GM03348 (cell line): ENCODE measurements at places on chromosomes 7 and 10.

DNA sequence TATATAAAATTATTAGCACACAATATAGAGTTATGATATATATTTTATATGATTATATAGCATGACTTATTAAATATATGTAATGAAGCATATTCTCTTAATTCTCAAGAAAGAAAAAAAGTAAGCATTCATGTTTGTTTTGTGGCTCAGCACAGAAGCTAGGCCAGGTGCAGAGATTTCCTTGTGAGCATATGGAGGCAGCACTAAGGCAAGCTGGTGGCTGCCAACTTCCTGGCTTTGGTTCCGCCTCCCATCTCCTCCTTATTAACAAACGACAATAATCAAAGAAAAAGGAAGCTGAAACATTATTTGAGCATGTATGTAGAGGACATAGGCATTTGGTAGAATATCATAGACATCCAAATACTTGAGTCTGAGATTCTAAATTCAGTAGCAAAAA is 130.3 kb downstream of the ST7 start:
- no peak for DNase-seq

GRCh38 chr10:21417172-21417712 is 108.2 kb downstream of the SKIDA1 start:
- no peak for DNase-seq

DNA sequence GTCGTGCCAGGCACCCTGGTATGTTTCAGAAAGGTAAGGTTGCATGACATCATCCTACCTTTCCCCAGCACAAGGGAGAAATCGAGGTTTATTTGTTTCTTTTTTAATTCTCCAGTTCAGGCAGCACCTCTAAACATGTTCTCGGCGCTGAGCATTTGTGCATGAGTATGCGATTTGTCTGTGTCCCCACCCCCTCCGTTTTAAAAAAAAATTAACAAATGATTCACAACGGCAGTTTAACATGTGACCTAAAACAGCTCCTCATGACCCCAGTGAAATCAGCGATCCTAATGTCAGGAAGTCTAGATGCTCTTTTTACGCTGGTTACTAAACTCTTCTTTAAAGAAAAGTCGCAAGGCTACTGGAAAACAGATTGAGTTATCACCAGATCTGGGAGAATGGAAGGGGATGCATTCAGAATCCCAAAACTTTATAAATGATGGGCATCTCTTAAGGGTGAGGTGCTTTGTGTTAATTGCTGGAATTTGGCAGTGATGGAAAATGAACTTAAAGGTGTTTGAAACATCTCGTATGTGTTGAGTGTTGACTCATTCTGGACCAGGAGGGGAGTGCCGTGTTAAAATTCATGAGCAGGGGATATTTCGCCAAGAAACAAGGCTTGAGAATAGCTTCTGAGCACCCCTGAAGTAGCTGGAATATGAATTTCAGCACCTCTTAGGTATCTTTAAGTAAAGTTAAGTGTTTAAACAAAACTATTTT is 106.8 kb upstream of the PDCD4 start:
- DNase-seq: no peak

DNA sequence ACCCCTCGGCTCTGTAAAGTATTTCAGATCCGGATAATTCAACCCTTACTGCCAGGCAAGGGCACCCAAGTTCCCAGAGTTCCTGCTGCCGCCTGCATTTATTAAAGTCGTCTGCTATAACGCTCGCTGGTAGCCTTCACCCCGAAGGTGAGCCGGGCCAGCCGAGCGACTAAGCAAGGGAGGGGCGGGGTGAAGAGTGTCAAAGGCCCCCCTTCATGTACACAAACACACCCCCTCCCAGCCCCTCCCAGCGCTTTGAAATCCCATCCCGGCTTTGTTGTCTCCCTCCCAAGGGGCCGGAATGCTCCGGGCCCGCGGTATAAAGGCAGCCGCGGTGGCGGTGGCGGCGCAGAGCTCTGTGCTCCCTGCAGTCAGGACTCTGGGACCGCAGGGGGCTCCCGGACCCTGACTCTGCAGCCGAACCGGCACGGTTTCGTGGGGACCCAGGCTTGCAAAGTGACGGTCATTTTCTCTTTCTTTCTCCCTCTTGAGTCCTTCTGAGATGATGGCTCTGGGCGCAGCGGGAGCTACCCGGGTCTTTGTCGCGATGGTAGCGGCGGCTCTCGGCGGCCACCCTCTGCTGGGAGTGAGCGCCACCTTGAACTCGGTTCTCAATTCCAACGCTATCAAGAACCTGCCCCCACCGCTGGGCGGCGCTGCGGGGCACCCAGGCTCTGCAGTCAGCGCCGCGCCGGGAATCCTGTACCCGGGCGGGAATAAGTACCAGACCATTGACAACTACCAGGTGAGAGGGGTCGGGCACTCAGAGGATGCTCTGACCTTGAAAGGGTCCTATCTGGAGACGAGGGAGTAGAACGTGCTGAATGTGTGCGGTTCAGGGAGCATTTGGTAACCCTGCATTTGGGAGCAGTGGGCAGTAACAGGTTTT is at the start of gene DKK1:
Gene DKK1 (plus strand): TSS at position 349 of the 889 bp plus-strand sequence. CDS start 154 bp downstream, at position 503.
- DNase-seq: peak; percentile 92

- peak; percentile 9 for DNase-seq
These were observed 2.2 kb upstream of the SLC26A4 start for GRCh38 chr7:107658467-107658866.

- DNase-seq: peak; percentile 12
These were observed 790.8 kb upstream of the KCND2 start for GRCh38 chr7:119482209-119482608.

- DNase-seq: no peak
These were observed 506.7 kb downstream of the GRID1 start for GRCh38 chr10:85859859-85860258.

- peak; percentile 81 for DNase-seq
These were observed 486 bp downstream of the HIPK2 start for GRCh38 chr7:139777133-139777891.

DNA sequence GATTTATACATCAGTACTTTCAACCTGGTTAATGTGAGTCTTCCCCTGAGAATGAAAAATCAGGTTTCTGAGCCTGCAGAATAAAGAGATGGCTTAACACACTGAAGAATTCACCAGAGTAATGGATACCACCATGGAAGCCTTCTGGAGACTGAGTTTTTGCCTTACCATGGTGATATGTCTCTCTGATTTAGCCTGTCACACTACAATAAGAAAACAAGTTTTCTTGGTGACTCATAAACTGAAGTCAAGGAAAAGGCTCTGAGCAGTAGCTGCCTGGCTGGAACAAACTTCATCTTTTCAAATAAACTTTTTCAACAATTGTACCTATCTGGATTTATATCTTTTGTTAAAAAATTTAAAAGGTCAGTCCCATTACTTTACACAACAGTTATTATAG is 229.0 kb downstream of the PRPF18 start:
- peak; percentile 64 for DNase-seq

DNA sequence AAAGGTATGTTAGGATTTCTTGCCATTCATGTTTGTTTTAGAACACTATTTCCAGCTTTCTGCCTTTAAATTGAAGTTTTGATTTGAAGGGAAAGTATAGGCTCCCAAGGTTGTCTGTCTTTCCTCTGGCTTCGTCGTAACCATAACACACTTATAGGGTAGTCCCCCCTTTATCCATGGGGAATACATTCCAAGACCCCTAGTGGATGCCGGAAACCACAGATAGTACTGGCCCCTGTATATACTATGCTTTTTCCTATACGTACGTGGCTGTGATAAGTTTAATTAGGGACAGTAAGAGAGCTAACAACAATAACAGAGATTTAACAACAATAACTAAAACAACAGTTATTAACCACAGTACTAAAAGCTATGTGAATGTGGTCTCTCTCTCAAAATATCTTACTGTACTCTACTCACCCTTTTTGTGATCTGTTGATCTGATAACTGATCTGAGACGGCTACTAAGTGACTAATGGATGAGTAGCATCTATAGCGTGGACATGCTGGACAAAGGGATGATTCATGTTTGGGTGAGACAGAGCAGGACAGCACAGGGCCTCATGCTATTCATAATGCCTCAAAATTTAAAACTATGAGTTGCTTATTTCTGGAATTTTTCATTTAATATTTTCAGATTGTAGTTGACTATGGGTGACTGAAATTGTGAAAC is 273.1 kb downstream of the AUTS2 start:
- DNase-seq: peak; percentile 56

DNA sequence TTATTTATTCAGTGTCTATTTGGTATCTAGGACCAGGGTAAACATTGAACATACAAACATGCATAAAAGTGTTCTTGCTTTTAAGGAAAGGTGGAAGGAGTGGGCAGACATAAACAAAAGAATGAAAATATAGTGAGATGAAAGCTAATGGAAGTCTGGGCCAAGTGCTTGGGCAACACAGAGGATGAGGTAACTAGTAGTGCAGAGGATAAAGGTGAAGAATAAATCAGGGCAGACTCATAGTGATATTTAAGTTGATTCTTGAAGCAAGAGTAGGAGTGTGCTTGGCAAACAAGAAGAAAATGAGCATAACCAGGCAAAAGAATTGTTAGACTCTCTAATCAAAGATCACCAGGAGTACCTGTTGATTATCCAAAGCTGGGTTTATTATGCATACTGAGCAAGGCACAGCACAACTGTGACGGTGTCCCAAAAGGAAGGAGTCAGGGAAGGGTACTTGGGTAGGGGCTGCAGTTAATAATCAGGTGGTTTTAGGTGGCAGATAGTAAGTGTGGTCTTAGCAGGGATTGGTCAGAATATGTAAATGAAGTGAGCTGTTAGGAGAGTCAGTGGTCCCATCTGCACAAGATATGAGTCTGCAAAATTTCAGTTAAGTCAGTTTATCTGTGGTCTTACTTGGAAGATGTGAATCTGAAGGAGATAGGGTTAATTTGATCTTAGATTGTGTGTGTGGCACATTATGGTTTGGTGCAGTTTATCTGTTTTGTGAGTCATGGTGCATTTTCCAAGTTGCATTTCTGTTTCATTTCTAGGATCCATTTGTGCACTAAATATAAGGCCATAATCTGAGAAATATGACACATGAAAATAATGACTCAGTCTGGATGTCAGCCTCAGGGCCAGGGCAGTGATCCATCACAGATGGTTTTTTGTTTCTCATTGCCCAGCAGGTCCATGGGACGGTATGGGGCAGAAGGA is 30.6 kb upstream of the TAX1BP1 start:
- DNase-seq: peak; percentile 65

GRCh38 chr10:2899246-2899951 is 167.9 kb upstream of the PFKP start:
- DNase-seq: no peak

DNA sequence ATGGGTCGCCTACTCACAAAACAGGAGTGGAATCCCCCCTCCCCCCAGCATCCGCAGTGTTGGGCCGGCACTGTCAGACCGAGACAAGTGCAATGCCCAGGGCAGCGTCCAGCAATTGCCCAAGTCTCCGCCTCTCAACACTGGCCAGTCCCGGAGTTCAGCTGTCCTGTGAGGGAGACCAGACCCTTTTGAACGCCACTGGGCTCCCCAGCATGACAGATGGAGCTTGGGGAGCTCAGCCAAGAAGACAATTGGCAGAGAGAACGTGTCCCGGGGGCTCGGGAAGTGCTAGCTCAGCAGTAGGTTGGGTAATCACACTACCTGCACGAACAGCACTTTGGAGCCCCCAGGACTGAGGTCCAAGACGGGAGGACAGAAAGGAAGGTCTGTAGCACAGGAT is 4.7 kb downstream of the COPS6 start:
- no peak for DNase-seq

- no peak for DNase-seq
These were observed 991 bp upstream of the DLD start for GRCh38 chr7:107889992-107890391.

DNA sequence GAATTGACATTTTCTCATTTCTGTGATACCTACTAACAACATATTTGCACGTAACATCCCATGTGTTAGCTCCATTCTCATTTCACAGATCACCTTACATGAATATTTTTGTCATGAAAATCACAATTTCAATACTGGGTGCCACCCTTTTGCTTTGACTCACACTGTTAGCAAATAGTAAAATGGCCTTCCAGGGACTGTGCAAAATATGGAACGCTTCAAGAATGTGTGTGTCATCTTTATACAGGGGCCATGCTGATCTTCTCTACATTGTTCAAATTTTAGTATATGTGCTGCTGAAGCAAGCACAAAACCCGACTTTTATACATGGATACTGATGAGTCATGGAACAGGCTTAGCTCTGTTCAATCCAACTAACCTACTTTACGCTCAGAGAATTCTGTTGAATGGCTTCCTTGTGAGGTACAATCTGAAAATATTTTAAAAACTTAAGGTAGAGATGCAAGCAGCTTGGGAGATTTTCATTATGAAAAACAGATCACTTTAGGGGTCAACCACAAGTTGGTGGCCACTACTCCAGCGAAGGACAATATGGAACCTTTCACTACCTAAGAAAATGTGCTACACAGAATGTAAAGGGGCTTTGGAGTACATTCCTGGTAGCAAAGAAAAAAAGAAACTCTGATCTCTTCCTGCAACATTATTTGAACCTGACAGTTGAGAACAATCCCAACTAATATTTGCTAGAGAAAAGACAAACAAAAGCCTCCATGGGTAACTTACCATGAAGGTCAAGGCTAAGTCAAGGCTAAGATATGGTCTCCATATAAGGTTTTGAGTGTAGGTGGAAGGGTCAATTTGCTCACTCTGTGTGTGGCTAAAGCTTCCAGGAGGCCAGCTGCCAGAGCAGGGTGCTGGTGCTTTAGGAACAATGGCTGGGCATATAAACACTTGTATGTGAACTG is 11.9 kb downstream of the ANKRD26 start:
- no peak for DNase-seq

- DNase-seq: no peak
These were observed 155.0 kb downstream of the STK31 start for GRCh38 chr7:23864973-23865372.

GRCh38 chr10:33008499-33009243 is 50.6 kb upstream of the ITGB1 start:
- DNase-seq: peak; percentile 49

DNA sequence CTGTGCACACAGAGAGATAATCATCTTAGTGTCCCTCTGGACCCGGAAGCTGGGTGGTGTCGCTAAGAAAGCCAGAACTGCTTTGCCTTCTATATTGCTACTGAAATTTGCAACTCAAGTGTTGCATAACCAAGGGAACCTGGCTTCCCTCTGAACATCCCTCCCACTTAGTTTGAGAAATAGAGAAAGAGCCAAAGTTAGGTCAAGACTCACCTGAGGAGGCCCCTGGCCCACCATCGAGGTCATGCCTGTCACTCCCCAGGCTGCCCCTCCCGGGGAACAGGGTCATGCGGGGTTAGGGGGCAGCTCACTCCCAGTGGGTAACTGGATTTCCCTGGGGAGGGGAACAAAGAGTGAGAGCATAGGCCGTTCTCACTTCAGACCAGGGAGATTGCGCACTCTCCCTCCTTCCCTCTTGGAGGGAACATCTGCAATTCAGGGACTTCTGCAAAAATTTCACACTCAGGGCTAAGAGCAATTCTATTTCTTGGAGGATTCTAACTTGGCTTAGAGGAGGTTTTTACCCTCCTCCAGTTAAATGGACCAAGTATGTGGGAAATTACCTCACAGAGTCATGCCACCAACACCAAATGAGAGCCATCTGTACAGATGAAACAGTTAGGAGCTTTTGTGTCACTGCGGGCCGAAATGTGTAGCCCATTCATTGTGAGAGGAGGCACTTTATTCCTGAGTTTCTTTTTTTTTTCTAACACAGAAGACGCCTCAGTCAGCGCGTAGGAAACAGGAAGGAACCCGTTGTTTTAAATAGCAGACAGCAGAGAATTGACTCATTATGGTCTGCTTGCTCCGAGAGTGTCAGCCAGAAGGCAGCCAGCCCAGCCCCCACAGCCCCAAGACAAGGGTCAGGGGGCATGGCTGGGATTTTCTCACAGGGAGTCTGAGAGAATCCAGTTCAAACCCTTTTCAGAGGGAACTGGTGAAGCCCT is 221.3 kb downstream of the ARHGAP12 start:
- peak; percentile 75 for DNase-seq
